ENCODE measurements at places on chromosomes 6 and 20. TPM values are rescaled to one million over a fixed set of nuclear protein-coding genes. Genes with fewer than 3 reads are reported as not detected.

DNA sequence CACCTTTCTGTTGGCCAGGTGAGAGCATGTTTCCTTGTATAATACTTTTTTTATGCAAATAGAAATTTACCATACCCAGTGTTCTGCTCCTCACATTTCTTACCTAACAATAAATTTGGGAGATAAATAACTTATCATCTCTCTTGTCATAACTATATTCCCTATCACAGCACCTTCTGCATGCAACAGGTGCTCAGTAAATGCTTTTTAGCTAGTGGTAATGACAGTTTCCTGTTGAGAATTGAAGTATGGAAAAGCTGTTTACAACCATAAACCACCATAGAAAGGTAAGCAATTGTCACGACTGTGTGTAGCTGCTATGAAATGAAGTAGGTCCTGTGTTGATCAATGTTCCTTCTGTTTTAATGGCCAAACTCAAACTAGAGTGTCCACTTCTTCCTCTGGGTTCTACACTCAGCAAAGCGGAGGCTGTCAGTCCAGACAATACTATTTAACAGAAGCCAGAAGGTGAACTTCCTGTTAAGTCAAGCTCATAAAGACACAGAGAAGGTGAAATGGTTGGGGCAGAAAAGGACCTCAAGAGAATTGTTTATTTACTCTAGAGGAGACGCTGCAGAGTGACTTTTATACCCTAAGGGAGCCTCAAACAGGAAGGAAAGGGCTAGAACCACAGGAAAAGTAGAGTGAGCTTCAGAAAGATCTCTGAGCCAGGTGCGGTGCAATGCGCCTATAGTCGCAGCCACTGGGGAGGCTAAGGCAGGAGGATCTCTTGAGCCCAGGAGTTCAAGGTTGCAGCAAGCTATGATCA is 84.0 kb upstream of the SLC22A16 start:
- DNase-seq = no peak
- no peaks in the 10 kb centered on the region for H3K27me3 ChIP-seq
- no peak overlapping the region for H3K4me3 ChIP-seq
- H3K4me1 ChIP-seq = no peaks in the 10 kb centered on the region
- no peaks in the 10 kb centered on the region for H3K36me3 ChIP-seq

GRCh38 chr6:38846844-38847243 is 131.7 kb downstream of the DNAH8 start:
- no peak overlapping the region for H3K4me3 ChIP-seq
- H3K4me1 ChIP-seq = no peaks in the 10 kb centered on the region
- H3K27me3 ChIP-seq = no peaks in the 10 kb centered on the region
- DNase-seq = no peak

SYNE1 gene
- 196 TPM for total RNA-seq

FRMD1 gene
- total RNA-seq = not detected

TP53TG5 gene
- total RNA-seq = 1.1 TPM

Data from esophagus muscularis mucosa (tissue), 4 donors.